ENCODE measurements at places on chromosomes 7 and 10. TPM values are rescaled to one million over a fixed set of nuclear protein-coding genes. Genes with fewer than 3 reads are reported as not detected.

DNA sequence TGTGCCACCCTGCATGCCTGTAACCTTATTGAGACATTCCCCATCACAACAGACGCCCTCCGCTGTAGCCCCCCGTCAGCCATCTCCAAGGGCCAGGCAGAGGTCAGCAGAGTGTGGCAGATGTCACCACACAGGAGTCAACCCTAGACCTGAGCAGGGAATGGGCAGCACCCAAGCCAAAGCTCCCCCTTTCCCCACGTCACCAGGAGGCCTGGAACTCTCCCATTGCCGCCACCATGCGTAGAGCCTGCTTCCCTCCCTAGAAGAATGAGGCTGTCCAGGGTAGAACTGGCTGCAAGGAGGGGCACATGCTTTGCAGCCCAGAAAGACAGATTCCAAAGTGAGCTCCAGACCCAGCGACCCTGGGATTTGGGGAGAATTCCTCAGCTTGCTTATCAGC lies 342.9 kb downstream of the TNS3 start:
- DNase-seq, result no peak

DNA sequence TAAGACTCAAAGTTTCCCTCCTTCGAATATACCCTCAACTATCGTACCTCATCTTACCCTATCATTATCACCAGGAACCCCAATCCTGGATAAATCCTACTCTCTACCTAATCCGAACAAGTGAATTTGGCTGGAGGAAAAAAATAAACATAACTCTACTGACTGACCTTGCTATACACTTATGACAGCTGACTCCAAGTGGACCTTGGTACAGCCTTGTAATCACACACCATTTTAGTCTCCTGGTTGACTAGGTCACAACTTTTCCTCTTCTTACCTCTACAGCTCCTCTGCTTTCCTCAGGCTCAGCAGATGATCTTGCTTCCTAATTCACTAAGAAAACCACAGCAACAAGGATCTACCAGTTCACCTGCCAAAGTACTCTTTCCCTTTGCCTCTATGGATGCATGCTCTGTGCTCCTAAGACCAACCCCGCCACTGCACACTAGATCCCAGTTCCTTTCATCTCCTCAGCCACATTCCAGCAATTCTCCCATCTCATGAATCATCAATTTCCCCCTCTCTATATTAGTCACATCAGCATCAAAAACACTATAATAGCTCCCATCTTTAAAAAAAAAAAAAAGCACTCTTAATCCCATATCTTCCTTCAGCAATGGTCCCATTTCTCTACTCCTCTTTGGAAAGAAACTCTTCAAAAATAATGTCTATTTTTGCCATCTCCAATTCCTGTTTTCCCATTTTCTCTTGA lies 35.5 kb downstream of the COA1 start:
- DNase-seq, result peak; percentile 43

DNA sequence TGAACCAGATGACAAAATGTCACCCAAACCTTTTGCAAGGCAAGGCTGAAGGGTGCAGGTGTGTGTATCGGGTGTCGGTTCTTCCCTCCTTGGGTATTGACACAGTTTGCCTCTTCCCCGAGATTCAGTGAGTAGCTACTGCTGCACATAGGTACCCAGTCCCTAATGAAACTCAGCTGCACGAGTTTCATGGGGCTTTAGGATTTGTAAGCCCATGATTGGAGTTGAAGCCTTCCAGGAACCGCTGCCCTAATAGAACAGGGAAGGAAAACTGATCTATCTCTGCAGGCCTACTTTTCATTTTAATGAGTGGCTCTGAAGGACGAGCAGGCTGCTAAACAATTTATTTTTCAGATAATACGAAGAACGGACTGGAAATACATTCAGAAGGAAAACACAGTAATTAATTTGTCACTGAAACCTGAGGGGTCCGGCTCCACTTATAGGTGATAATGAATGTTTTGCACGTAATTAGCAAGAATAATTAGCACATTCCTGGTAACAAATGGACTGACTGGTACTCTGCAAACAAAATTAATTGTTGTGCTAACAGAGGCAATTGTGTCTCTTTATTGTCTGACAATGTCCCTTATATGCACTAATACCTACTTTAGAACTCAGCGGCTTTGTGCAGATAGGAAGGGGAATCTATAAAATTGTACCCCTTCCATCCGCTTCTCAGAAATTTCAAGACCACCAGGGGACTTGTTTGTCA lies 49.6 kb upstream of the FZD8 start:
- DNase-seq, result no peak

Gene CALD1
- 64.0 TPM for polyA plus RNA-seq

DNA sequence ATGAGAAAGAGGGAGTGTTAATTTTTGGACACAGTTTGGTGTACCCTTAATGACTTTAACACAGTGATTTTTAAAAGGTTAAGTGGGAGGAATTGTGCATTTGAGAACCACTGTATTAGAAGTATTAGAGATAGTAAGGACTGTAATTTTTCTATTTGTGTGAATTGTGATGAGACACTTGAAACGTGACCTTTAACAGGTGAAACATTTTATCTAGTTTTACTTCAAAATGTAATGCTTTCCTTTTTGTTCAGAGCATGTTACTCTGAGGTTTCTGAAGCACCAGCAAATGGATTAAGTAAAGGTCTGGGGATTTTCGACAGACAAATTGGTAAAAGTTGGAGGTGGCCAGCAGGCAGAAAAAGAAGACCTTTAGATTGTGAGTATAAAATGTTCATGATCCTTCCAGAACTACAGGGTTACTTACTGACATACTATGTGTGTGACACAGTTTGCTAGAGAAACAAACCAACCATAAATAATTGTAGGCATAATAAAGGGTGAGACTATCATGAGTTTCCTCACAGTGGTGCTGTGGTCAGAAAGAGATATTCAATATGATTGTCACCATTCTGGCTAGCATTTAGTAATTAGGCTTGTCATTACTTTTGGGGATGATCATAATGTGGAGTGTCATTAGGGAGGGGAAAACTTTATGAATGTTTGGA lies 26.1 kb downstream of the LCOR start:
- DNase-seq, result no peak

DNA sequence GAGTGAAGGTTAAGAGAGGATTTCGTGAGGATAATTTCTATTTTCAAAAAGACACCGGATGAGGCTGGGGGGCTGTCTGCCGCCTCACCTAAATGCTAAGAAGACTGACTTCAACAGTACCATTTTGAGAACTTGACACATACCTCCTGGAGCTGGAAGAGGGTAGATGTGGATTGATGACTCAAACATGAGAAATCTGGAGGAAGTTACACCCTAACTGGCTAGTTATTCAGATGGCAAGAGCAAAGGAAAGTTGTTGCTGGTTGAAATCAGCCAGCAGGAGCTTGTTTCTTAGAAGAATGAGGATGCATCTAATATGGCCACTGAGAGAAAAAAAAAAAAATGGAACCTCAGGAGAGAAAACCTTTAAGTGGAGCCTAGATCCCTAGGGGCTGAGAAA lies 76.2 kb upstream of the KIAA1217 start:
- peak; percentile 20 for DNase-seq

- DNase-seq, result peak; percentile 38
Measured at GRCh38 chr7:100435401-100436304, 644 bp downstream of the PPP1R35 start.

DNA sequence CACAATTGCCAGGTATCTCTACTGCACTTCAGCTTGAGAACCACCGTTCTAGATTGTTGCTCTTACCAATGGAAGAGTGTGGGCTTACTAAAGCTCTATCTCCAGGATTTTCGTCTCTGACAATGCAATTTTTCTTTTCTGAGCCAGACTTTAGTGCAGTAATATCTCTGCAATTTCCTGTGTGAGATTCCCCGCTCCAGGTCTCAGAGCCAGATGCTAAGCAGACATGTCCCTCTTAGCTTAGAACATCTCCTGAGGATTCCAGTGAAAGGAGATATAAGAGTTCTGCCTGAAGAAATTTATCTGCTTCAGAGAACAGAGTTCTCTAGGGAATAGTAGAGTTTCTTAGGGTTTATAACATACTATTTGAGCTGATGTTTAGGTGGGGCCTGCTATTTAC lies 82.0 kb downstream of the SND1 start:
- no peak for DNase-seq

DNA sequence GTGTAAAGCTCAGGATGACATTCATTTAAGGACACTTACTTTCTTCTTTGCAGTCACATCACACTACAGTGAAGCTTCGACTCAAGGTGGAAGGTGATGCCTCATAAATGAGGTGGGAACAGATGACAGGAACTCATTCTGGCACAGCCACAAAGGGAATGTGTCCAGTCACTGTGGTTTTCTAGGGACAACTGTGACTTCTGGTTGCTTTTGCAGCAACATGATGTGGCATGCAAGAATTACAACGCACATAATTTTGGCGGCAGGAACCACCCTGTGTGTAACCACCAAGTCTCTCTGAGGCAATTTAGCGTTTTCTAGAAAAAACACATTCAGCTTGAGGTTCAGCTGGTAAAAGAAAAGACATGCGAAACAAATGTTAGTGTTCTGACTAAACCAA lies 32.0 kb upstream of the FERD3L start:
- peak; percentile 11 for DNase-seq

- DNase-seq, result no peak
Measured at GRCh38 chr7:158302274-158303070, 285.2 kb downstream of the PTPRN2 start.

DNA sequence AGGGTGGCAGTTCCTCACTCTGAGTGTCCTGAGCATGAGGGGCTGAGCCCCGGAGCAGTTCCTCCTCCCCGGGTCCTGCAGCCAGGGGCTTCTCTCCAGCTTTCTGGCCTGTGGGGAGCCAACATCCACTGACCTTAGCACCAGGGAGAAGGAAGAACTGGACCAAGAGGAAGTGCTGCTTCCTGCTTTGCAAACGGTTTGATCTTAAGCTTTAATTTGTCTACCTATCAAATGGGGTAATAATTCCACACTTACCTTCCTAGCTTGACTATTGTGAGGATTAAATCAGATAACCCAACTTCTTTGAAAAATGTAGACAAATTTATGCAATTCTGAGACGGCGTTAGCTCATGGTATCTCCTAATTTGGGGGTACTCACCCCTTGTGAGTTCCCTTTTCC lies 2.0 kb downstream of the NOBOX start:
- DNase-seq, result no peak

DNA sequence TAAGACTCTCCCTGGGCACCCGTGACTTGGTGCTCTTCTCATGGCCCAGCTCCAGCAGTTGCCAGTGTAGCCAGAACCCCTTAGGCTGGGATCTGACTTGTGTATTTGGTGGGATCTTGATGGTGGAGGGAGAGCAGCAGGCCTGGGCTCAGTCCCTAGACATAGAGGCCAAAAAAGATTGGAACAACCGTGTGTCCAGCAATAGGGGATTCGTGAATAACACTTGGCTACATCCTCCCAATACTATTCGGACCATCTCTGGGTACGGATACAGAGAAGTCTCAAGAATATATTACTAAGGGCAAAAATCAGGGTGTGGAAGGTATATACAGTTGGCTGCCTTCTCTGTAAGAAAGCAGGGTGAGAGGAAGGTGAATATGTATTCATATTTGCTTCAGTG lies 17.2 kb downstream of the RBM20 start:
- no peak for DNase-seq

DNA sequence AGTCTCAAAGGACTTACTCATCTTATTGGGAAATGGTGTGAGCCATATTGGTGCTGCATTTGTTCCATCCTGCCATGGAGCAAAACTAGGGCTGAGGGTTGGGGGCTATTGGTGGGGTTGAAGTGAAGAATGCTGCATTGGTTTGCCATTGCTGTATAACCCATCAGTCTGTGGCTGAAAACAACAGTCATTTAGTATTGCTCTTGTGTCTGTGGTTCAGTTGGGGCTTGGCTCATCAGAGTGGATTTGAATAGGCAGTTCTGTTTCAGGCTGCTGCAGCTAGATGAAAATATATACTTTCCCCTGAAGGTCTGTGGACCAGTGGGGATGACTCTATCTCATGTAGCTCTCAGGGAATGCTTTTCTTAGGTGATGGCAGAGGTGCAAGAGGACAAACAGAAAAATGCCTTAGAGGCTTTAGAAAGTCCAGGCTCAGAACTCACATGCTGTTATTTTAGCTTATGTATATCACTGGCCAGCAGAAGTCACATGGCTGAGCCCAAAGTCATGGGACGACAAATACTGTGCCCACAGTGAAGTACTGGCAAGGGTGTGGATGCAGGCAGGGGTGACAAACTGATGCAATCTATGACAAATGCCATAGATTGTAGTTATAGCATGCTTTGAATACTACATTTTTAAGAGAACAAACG lies 15.2 kb upstream of the EXOC6 start:
- no peak for DNase-seq

- DNase-seq, result no peak
Measured at GRCh38 chr7:142739923-142740492, 9.3 kb upstream of the PRSS1 start.

- no peak for DNase-seq
Measured at GRCh38 chr10:122516734-122517133, 43.8 kb upstream of the DMBT1 start.

DNA sequence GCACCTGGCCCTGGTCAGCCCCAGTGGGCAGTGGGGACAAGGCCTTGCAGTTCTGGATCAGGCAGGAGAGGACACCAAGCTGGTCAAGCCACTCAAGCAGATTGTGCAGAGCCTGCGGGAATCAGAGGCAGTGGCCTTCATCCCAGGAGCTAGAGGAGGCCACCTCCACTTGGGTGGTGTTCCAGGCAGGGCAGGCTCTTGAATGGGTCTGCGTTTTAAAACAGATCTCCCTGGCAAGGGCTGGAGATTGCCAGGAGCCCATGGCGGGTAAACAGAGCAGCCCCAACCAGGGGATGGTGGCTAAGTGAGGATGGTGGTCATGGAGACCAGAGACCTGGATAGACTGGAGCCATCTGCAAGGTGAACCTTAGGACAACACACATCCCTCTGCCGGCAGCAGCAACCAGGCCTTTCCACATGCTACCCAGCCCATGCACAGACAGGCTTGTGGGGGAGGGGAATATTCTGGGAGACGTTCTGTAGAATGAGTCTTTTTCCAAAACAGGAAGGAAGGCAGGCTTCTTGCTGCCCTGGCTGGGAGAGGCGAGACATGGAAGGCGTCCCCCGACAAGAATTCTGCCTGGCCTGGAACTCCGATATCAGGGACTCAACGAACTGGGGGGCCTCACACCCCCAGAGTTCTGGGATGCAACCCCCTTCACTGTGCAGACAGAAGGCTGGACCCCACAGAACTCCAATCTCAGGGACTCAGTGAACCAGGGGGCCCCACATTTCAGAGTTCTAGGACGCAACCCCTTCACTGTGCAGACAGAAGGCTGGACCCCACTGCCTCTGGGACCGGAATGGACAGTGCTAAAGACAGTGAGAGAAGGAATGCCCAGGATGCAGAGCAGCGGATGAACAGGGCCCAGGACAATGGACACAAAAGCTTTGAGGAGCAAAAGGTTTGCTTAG lies 264.8 kb downstream of the PTPRN2 start:
- no peak for DNase-seq

- DNase-seq, result peak; percentile 89
Measured at GRCh38 chr10:110774069-110775019, 97.4 kb upstream of the PDCD4 start.

Gene MEOX2
- not detected for polyA plus RNA-seq

GRCh38 chr10:125064681-125065492 lies 95.5 kb downstream of the CTBP2 start:
- peak; percentile 95 for DNase-seq

Gene AQP1
- polyA plus RNA-seq, result 0.09 TPM
